Cortex of kidney (tissue), 1 donor: ENCODE measurements at places on chromosomes 12 and 14.

DNA sequence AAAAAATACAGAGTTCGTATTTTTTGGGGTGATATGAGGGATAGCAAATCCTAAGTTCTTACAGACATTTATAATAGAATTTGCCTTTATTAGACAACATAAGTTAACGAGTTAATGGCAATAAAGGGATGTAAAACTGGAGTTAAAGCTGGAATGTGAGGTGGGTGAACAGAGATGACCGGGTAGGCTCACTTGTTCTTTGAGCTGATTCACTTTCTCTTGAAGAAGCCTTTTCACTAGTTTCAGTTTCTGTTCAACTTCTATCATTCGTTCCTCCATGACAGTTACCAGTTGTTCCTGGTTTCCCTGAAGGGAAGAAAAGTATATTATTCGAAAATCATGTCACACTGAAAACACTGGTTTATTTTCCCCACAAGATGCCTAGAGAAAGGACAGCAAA is 57.7 kb upstream of the SAV1 start:
- no peak for DNase-seq

- no peak for DNase-seq
Observed at GRCh38 chr12:116863275-116863767, 17.9 kb downstream of the HRK start.

GRCh38 chr12:9331218-9331626 is 123.0 kb upstream of the PZP start:
- DNase-seq, result no peak

- no peak for DNase-seq
Observed at GRCh38 chr14:99229654-99230207, 42.3 kb downstream of the BCL11B start.

- no peak for DNase-seq
Observed at GRCh38 chr14:87252103-87252502, 740.9 kb downstream of the GALC start.

DNA sequence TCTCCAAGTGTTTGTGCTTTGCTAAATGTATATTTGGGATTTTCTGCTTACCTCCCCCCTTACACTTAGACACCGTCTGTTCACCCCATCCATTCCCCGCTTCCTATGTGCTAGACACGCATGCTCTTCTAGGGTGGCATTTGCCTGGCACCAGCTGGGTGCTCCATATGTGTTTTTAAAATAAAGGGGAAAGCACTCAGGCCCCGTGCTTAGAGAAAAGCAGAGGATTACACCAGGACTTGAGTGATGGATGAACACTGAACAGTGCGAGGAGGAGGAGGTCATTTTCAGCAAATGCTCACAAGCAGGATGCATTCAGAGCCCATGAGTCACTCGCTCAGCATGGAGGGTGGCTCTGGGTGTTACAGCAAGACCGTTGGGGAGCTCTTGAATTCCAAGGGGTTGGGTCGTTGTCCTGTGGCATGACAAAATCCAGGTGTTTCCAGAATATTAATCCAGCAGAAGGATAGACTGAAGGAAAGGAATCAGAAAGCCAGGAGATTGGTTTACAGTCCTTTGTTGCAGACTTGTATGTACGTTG is 2.9 kb upstream of the BDKRB1 start:
- no peak for DNase-seq

- DNase-seq, result no peak
Observed at GRCh38 chr12:64258576-64258975, 36.5 kb upstream of the KICS2 start.

- DNase-seq, result no peak
Observed at GRCh38 chr14:105014032-105014431, 6.9 kb downstream of the CDCA4 start.

GRCh38 chr14:35341751-35342488 is 49.7 kb downstream of the PSMA6 start:
- peak; percentile 33 for DNase-seq

DNA sequence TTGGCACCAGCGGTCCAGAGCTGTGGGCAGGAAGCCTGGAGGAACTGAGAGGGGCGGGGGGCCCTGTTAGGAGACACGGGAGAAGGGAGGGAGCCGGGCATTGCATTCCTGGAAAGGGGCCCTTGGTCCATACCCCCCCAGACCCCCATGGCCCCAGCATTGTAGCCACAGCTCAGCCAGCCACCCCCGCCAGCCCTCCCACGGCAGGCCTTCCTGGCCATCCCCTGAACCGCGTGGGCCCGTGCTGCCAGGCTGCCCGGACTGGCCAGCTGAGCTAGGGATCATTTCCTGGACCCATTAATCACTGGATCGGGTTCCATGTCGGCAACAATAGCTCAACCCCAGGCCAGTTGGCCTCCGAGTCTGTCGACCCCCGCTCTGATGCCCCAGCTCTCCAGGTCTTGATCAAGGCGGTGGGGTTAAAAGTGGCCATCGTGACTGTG is 39.8 kb upstream of the DIO3 start:
- no peak for DNase-seq

- DNase-seq, result no peak
Observed at GRCh38 chr12:91058786-91059185, 962 bp upstream of the KERA start.

DNA sequence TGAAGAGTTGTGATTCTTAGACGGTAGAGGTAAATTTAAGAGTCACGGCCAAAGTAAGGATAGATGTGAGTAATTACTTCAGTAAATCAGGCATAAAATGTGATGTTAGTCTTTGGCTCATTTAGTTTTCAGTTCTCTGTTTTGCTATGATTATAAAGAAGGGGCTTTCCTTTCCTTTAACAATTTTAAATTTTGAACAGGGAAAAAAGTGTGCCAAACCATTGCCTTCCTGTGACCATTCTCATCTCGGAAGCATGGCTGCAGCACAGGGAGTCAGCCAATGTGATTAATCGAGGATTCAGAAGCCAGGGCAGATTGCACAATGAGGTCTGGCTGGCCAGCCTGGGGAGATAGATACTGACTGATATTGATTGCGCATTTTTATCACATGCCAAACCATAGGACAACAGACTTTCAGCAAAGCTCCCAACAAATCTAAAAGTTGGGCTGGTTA is 480.2 kb upstream of the PRICKLE1 start:
- no peak for DNase-seq

DNA sequence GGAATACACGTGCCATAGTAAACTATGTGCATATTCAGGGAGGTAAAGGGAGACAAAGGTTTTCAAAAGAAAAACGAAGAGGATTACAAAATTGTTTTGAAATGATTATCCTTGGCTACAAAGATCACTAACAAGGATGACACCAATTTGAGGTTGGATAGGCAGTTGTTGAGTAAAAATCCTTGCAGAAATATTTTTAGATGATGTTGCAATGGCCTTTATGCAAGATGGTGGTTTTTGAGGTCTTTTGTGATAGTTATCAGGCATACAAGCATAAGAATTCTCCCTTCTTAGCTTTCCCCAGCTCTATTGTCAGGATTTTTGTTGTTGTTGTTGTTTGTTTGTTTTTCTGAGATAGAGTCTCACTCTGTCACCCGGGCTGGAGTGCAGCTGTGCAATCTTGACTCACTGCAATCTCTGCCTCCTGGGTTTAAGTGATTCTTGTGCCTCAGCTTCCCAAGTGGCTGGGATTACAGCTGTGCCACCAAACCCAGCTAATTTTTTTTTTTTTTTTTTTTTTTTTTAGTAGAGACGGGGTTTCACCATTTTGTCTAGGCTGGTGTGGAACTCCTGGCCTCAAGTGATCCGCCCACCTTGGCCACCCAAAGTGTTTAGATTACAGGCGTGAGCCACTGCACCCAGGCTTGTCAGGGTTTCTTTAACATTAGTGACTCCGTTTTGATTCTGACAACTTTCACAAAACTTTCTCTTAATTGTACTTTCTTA is 7.8 kb downstream of the RNASE1 start:
- no peak for DNase-seq

DNA sequence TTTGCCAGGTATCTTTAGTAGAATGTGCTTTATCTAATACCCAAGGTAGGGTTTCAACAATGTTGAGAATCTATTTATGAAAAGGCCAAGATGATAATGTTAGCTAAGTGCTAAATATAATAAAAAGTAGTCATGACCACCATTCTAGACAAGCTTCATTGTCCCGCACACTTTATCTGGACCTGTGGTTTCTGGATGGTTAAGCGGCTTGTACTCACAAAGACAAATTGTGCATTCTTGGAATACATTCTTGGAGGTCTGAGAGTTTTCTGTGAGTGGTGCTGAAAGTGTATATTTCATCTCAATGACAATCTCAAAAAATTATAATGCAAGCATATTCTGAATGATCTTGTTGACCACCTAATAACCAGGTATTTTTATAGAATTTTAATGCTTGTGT is 646.9 kb downstream of the DIO2 start:
- no peak for DNase-seq

DNA sequence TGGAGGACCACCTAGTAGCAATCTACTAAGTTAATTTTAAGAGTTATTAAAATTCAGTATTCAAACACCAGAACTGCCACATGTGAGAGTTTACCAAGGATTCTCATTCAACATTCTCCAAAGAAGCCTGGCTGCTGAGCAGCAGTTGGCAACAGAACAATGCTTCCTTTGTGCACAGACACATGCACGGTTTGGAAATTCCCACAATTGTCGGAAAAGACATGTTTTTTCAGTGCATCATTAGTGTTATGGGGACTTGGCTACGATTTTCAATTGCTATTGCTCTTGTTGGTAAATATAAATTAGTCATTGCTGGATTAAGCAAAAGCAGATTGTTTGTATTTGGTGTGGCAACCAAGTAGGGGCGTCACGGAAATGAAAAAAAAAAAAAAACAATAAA is 22.2 kb downstream of the ST8SIA1 start:
- DNase-seq, result no peak

DNA sequence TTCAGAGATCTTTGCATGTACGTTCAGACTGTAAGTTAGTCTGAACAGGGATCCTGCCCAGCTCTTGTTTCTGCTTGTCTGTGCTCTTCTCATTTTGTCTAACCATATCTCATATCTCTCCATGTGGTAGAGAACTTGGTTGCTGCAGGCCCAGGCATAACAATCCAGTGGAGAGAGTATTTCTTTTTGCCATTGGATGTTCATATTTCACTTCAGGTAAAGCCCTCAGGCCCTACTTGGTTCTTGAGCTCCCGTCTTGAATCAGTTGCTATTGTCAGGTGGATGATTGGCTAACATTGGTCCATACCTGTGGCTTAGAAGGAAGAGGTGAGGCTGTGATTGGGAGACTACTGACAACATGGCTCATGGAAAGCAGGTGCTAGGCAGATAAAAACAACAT is 357.7 kb upstream of the FLRT2 start:
- no peak for DNase-seq

DNA sequence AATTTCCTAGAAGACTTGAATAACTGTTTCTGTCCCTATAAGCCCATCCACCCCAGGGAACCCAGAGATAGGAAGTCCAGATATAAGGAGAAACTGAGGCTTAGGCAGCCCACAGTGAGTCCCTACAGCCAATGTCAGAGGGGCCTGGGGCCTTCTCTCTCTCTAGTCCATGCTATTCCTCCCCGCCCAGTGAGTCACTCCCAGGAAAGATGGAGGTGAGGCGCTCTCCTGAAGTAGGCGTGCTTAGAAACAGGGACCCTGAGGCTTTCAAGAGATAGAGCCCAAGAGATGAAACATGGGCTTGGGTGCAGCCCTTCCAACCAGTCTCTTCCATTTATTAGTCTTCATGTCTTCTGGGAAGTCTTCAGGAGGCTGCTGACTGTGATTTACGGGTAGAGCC is 2.3 kb upstream of the SMUG1 start:
- no peak for DNase-seq

- no peak for DNase-seq
Observed at GRCh38 chr12:113755098-113755497, 211.0 kb downstream of the RBM19 start.

GRCh38 chr12:2163177-2163941 is 110.6 kb downstream of the CACNA1C start:
- DNase-seq, result no peak

DNA sequence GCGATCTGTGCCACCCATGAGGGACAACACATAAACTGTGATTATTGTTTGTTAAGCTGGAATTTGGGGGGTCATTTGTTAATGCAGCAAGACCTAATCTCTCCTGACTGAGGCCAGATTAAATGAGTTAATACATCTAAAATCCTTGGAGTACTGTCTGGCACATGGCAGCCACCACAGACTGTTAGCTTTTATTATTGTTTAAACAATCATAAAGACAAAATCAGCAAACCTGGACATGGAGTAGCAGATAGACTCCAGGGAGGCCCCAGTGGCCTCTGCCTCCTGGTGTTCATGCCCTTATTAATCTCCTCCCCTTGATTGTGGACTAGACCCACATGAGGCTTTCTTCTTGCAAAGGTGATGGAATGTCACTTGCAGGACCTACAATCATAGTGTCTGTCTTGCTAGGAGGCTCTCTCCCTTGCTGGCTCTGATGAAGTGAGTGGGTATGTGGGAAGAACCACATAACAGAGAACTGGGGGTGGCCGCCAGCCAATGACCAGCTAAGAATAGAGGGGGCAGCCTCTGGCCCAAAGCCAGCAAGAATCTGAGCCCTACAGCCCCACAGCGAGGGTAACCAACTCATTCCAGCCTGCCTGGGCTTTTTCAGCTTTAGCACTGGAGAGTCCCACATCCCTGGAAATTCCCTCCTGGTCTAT is 142.0 kb downstream of the SCARB1 start:
- DNase-seq, result no peak

GRCh38 chr14:21220874-21221477 is 48.3 kb downstream of the HNRNPC start:
- DNase-seq, result no peak

GRCh38 chr12:120719072-120719471 is 6.6 kb upstream of the ACADS start:
- DNase-seq, result no peak

DNA sequence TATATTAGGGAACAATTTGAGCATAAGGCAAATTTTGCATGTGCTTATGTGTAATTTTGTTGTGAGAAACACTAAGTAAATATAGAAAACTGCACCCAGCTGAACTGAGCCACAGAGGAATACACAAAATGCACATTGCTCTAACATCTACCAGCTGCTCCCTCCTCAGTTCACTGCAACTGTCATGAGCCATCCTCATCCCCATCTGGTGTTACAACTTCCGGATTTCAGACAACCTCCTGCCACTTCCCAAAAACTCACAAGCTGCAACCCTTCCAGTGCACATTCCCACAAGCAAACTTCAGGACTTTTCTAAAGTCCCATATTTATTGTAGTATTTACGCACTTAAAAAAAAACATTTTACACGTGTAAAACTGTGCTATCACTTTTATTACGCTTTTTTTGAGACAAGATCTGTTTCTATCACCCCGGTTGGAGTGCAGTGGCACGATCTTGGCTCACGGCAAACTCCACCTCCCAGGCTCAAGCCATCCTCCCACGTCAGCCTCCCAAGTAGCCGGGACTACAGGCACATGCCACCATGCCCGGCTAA is 169.1 kb upstream of the TBX3 start:
- DNase-seq, result no peak

DNA sequence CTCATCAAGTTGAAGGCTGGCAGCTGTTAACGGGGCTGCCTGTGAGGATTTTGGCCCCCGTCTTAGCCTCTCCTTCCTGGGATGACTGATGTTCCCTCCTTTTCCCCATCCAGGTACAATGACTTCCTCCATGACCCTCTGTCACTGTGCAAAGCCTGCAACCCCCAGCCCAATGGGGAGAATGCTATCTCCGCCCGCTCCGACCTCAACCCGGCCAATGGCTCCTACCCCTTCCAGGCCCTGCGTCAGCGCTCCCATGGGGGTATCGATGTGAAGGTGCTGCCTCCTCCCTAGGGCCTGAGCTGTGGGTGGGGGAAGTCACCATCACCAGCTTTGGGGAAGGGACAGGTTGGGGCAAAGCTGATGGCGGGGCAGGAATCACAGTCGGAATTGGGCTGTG is 16.1 kb downstream of the SDS start:
- no peak for DNase-seq
